ENCODE measurements at places on chromosomes 1 and 21.

- no peak for DNase-seq
Observed at GRCh38 chr1:212700892-212701819, 1.5 kb upstream of the BATF3 start.

- no peak for DNase-seq
Observed at GRCh38 chr1:114224196-114224907, 70.7 kb upstream of the SYT6 start.

DNA sequence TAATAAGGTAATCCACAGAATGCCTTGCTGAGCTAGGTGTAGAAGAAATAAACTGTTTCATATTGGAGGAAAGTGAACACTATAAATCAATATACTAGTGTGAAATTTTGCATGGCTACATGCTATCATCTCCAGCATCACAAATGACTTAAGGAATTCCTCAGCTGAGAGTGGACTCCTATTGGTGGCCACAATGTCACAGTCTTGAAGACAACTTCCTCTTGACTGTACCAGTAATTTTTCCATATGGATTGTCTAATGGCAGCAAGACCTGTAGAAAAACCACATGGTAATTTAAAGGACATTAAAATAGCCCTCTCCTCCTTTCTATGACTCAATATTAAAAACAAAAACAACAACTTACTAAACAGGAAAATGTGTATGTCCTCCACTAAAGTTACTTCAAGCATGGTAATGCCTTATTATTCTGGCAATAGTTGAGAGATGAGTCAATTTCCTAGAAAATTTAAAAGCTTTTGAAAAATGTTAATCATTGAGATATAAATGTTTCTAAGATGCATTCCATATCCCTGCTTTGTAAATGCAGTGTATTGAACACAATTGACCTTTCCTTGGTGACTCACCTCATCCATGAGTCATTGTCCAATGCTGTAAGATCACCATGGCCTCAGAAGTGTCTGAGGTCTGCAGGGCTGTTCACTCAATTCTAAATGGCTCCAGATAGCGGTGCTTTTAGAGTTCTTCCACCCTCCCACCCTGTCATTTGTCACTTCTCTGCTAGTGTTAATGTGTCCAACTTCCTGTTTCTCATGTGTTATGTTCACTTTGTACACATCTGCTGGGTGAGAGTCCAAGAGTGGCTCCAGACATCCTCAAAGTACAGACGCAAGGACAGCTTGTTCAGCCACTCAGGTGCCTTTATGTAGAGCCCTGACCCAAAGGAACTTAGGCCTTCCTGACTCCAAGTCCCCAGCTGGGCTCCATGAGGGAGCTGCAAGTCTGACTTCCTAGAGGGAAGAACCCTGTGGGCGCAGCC is 32.8 kb upstream of the DNASE2B start:
- no peak for DNase-seq

GRCh38 chr1:203364806-203365205 is 13.9 kb upstream of the FMOD start:
- DNase-seq, result no peak

GRCh38 chr1:33985656-33986055 is 121.8 kb downstream of the HMGB4 start:
- DNase-seq, result no peak

GRCh38 chr1:5637171-5637570 is 355.1 kb downstream of the NPHP4 start:
- no peak for DNase-seq

DNA sequence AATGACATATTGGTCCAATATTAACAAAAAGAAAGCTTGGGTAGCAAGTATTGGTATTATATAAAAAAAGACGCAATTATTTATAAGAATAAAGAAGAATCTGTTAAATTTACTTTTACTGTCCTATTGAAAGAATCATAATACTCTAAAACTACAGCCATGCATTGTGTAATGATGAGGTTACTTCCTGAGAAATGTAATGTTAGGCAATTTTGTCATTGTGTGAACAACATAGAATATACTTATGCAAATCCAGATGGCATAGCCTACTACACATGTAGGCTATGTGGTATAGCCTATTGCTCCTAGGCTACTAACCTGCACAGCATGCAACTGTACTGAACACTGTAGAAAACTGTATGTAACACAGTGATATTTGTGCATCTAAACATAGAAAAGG is 121.2 kb upstream of the PTGFR start:
- no peak for DNase-seq

GRCh38 chr1:184315254-184315653 is 71.6 kb upstream of the C1orf21 start:
- no peak for DNase-seq

DNA sequence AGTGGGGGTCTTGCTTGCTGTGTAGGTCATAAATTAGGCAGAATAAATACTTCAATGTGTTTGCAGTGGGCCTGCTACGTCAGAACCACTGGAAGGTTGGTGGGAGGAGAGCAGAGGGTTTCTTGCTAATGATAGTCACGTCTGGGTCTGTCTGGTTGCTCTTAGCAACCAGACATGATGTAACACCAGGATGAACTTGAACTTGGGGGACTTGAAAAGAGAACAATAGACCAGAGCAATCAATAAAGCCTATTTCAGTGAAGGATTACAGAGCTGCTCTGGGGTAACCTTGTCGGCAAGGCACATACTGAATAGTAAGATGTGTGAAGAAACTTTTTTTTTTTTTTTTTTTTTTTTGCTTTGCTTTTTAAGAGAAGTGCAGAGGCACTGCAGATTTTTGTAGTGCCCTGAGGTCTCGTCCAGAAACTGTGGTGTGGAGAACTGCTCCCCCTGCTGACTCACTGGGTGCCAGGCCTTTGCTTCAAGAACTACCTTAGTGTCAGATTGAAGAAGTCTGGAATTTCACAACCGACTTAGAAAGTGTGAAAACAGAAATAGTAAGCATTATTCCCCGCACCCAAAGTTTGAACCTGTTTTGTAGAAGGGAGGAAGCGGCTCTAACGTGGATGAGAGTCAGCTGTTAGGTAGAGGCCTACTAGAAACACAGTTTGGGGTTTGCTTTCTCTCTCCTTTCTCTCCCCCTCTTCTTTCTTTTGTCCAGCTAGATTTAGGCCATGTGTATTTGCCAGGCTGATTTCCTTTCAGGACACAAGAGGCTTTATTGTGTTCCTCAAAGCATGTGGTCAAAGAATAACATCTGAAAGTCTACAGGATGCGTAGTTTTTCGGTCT is 271.6 kb downstream of the TM2D1 start:
- peak; percentile 73 for DNase-seq

DNA sequence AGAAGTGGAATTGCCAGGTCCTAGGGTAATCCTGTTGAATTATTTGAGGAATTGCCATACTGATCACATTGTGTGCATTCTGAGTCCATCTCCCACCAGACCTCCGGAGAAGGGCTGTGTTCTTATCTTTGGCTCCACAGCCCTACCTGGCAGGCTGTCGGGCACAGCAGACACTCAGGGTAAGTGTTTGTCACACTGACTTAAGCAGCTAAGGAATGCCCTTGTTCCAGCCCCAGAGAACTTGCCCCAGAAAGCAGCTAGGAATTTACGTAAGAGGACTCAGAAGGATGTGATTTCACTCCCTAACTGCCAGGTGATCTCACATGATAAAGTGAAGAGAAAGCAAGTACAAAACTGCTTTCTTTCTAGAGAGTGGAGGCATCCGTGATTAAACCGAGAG is 21.0 kb downstream of the VASH2 start:
- no peak for DNase-seq

DNA sequence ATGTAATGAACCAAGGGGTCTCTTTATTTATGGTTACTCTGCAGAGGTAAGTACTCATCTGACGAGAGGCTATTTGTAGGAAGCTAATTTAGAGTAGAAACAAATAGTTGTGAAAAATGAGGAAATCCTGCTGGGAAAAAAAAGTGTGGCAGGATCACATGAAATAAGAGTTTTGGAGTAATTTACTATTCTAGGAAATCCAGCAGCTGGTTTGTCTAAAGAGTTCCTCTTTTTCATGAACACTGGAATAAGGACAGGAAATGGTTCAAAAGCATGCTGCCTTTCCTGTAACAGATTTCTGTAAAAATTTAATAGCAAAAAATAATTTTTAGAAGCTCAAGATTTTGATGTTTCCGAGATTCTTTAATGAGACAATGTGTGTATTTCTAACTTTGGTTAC is 177.3 kb downstream of the CHRM3 start:
- DNase-seq, result no peak

- DNase-seq, result no peak
Observed at GRCh38 chr1:172460887-172461315, 17.0 kb upstream of the PIGC start.

DNA sequence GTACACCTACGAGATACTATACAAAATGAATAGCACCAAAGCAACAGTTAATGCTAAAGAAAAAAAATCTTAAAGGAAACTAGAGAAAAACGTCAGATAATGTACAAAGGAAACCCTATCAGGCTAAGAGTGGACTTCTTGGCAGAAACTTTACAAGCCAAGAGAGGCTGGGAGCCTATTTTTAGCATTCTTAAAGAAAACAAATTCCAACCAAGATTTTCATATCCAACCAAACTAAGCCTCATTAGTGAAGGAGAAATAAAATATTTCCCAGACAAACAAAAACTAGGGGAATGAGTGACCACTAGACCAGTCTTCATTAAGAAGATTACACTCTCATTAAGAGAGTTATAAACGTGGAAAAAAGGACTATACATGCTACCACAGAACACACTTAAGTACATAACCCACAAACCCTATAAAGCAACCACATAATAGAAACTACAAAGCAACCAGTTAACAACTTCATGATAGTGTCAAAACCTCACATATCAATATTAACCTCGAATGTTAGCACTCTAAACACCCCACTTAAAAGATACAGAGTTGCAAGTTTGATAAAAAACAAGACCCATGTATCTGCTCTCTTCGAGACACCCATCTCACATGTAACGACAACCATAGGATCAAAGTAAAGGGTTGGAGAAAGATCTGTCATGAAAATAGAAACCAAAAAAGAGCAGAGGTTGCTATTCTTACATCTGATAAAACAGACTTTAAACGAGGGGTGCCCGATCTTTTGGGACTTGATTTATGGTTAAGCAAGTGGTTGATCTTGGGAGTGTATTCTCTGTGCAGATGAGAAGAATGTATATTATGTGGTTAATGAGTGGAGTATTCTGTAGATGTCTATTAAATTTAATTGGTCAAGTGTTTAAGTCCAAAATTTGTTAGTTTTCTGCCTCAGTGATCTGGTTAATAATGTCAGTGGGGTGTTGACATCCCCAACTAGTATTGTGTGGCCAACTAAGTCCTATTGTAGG is 1301.4 kb downstream of the PLA2G4A start:
- DNase-seq, result no peak

GRCh38 chr21:43689556-43690337 is 29.2 kb upstream of the PDXK start:
- no peak for DNase-seq

GRCh38 chr1:178846306-178846705 is 24.6 kb downstream of the ANGPTL1 start:
- no peak for DNase-seq

GRCh38 chr21:43652616-43653015 is 6.7 kb downstream of the HSF2BP start:
- no peak for DNase-seq

- no peak for DNase-seq
Observed at GRCh38 chr1:20624709-20625108, 8.5 kb upstream of the PINK1 start.

DNA sequence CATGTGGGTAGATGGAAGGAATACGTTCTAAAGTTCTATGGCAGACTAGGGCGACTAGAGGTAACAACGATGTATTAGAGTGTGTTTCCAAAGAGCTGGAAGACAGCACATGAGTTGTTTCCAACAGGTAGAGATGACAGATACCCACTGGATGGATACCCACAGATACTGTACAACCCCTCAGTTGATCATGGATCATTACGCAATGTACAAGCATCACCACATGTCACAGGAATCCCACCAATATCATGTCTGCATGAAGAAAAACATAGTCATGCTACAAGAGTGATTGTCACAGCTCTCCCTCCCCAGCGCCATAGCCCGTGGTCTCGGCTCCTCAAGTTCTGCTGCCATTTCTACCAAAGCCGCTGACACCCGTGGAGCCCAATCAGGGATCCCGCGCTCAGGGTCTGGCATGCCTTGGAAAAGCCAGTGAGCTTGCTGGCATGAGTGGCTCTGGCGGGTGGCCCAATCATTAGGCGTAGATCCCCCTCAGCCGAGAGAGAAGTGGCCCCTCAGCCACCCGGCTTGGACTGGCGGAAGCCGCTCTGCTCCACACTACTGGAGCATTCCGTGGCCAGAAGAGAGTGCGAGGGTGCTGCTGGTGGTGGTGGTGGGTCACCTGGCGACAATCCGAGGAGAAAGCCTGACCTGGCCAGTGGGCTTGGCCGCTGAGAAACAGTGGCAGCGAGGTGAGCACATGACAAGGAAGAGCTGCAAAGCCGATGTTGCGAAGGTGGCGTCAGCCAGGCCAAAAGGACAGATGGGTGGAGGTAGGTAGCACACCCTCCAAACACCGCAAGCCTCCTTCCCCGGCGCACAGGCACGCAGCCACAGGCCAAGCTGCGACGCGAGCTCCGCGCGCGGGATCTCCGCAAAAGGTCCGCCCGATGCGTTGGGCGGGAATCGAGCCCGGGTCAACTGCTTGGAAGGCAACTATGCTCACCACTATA is 65.7 kb upstream of the FCGR2A start:
- no peak for DNase-seq

GRCh38 chr1:206878456-206878855 is 13.0 kb downstream of the IL20 start:
- no peak for DNase-seq

DNA sequence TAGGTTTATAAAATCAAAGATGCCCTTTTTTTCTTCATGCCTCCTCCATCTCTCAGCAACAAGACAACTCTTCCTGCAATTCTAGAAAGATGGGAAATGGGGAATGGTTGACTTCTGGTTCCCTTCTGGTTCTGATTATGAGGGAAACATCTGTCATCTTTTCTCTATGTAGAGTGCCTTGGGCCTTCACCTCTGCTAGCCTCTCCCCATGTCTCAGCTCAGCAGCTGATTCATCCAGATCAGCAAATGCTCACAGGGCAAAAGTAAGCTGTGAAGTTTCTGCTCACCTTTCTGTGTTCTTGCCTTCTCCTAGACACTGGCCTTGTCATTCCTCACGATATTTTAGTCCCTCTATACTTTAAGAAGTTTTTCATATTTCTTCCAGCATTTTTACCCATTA is 17.8 kb upstream of the BECN2 start:
- no peak for DNase-seq

GRCh38 chr1:12450756-12451559 is 167.1 kb downstream of the DHRS3 start:
- DNase-seq, result no peak

DNA sequence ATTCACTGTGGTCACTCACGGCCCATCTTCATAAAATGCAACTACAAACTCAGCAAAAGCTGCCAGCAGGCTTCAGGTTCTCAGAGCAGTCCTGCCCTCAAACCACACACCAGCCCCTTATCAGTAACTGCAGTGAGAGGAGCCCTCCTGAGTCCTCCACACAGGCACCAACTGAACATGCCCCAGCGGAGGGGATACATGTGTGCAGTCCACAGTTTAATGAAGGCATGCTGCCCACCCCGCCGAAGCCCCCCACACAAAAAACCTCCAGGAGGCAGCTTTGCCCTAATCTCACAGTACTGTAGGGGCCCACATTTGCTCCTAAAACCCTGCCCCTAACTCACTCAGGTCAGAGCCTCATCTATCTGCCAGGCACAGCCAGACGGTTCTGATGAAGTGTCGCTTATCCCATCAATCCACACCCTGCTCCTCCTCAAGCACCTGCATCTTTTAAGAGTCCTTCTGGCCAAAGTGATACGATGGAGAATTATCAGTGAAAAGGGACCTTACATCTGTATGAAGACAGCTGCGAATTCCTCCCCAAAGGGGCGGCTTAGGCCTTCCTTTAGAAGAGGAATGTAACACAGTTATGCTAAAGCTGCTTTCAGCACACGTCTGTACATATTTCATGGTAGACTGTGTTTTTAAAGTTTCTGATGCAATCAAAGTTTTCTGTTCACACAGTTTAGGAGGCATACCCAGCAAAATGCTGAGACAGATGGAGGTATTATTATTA is 3.5 kb downstream of the ABCB10 start:
- DNase-seq, result no peak
